ENCODE measurements at places on chromosomes 4 and X. TPM values are rescaled to one million over a fixed set of nuclear protein-coding genes. Genes with fewer than 3 reads are reported as not detected.

- peak overlapping the region; percentile 77 for H3K4me3 ChIP-seq
- peak overlapping the region; percentile 89 for H3K27ac ChIP-seq
- H3K27me3 ChIP-seq: no peaks in the 10 kb centered on the region
- peaks cover 23% of the 10 kb centered on the region for H3K4me1 ChIP-seq
- no peak for DNase-seq
Measured at GRCh38 chrX:23907111-23907497, 634 bp downstream of the APOO start.

SOWAHB gene
- total RNA-seq: not detected

DSPP gene
- total RNA-seq: not detected

DNA sequence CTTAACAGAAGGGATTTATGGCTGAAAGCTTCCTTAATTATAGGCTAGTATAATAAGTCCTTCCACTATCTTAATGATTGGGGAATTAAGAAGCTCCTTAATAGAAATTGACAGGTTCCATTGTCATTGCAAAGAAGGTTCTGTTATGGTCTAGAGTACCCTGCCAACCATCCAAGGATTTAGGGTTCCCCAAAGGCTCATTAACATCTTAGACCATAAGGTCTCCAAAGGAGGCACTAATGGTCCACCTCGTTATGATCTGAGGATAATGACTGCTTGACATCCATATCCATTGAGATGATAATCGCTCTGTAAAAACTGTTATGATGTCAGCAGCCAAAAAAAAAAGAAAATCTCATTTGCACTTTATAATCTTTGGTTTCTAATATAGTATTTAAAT is 441.6 kb downstream of the GBA3 start:
- no peak overlapping the region for H3K4me3 ChIP-seq
- H3K36me3 ChIP-seq: no peaks in the 10 kb centered on the region
- no peaks in the 10 kb centered on the region for H3K4me1 ChIP-seq

PPP2R2C gene
- total RNA-seq: not detected

GRCh38 chrX:29241809-29242208 is 654.6 kb downstream of the IL1RAPL1 start:
- no peaks in the 10 kb centered on the region for H3K4me1 ChIP-seq
- no peaks in the 10 kb centered on the region for H3K36me3 ChIP-seq

- no peak for DNase-seq
- H3K27me3 ChIP-seq: no peaks in the 10 kb centered on the region
- H3K4me3 ChIP-seq: no peak overlapping the region
Measured at GRCh38 chr4:73193155-73193554, 65.4 kb downstream of the ANKRD17 start.

GRCh38 chr4:110998320-110998719 is 375.4 kb upstream of the PITX2 start:
- no peaks in the 10 kb centered on the region for H3K36me3 ChIP-seq
- DNase-seq: no peak
- H3K4me3 ChIP-seq: no peak overlapping the region
- no peak overlapping the region for H3K27ac ChIP-seq
- no peaks in the 10 kb centered on the region for H3K27me3 ChIP-seq

- no peak overlapping the region for H3K4me3 ChIP-seq
- H3K27ac ChIP-seq: no peak overlapping the region
- H3K27me3 ChIP-seq: no peaks in the 10 kb centered on the region
- DNase-seq: peak; percentile 41
Measured at GRCh38 chr4:168076989-168077725, 15.2 kb upstream of the ANXA10 start.

- H3K27ac ChIP-seq: no peak overlapping the region
- peaks cover 2% of the 10 kb centered on the region for H3K4me1 ChIP-seq
- no peaks in the 10 kb centered on the region for H3K27me3 ChIP-seq
- no peaks in the 10 kb centered on the region for H3K36me3 ChIP-seq
- DNase-seq: no peak
- H3K4me3 ChIP-seq: no peak overlapping the region
Measured at GRCh38 chrX:134935276-134935675, 55.5 kb upstream of the SMIM10 start.

- DNase-seq: no peak
- no peaks in the 10 kb centered on the region for H3K36me3 ChIP-seq
- H3K27ac ChIP-seq: no peak overlapping the region
- no peak overlapping the region for H3K4me3 ChIP-seq
- no peaks in the 10 kb centered on the region for H3K27me3 ChIP-seq
- H3K4me1 ChIP-seq: no peaks in the 10 kb centered on the region
Measured at GRCh38 chrX:8604131-8604530, 127.8 kb downstream of the ANOS1 start.

DNA sequence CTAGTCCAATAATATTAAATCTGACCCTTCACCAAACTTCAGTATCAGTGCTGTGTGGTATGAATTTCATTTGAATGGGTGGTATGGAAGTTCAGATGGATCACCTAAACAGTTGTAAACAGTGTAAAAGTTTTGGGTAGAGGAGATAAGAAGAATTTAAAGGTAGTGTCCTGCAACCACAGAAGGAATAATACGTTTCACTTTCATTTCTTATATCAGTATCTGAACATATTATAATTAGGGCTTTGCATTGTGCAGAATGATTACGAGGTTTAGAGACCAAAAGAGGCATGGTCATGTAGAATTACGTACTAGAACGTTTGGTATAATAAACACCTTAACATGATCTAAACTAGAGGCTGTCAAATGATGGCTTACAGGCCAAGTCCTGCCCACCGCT is 116.1 kb downstream of the PDLIM5 start:
- no peak for DNase-seq
- H3K27ac ChIP-seq: no peak overlapping the region
- H3K27me3 ChIP-seq: no peaks in the 10 kb centered on the region
- no peaks in the 10 kb centered on the region for H3K36me3 ChIP-seq
- no peak overlapping the region for H3K4me3 ChIP-seq

GRCh38 chr4:155529272-155529671 is 137.4 kb upstream of the GUCY1A1 start:
- H3K36me3 ChIP-seq: no peaks in the 10 kb centered on the region
- DNase-seq: no peak
- H3K27ac ChIP-seq: no peak overlapping the region
- H3K4me3 ChIP-seq: no peak overlapping the region

TMEM33 gene
- total RNA-seq: 55.9 TPM

DNA sequence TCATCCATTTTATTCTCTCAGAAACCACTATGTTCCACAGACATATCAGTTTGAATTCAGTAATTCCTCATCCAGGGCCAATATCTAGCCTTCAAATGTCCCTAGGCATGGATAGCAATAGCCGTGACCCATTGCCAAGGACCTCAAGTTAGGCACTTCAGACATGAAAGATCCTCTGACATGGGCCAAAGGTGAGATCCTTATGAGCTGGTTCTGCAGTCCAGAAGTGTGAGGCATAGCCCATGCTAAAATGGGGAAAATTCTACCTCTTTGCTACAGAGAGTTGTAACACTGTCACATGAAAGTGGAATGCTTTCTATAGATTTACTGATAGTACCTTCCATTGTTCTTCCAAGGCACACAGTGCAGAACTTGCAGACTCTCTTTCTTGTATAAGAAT is 349.7 kb upstream of the GALNT7 start:
- H3K27ac ChIP-seq: no peak overlapping the region
- no peaks in the 10 kb centered on the region for H3K36me3 ChIP-seq
- DNase-seq: no peak
- no peak overlapping the region for H3K4me3 ChIP-seq
- no peaks in the 10 kb centered on the region for H3K4me1 ChIP-seq

DNA sequence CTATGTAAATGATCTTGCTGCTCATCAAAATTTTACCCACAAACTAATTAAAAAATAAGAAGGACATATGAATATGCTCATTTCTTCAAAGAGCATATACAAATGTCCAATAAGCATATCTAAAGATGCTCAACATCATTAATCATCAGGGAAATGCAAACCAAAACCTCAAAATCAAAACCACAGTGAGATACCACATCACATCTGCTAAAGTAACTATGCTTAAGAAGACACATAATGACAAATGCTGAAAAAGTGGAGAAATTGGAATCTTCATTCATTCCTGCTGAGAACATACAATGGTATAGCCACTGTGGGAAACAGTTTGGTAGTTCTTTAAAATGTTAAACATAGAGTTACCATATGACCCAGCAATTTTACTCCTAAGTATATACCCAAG is 81.9 kb downstream of the AFF2 start:
- no peaks in the 10 kb centered on the region for H3K4me1 ChIP-seq
- H3K27me3 ChIP-seq: no peaks in the 10 kb centered on the region
- H3K27ac ChIP-seq: no peak overlapping the region
- DNase-seq: no peak

GRCh38 chrX:104013606-104014005 is at the start of gene H2BW1:
H2BW1 (minus strand) TSS chrX:104013708; CDS start chrX:104013576, 132 bp downstream.
- H3K36me3 ChIP-seq: no peaks in the 10 kb centered on the region
- H3K27me3 ChIP-seq: peaks cover 3% of the 10 kb centered on the region
- no peaks in the 10 kb centered on the region for H3K4me1 ChIP-seq
- DNase-seq: no peak
- H3K27ac ChIP-seq: no peak within 1 kb of the TSS

DNA sequence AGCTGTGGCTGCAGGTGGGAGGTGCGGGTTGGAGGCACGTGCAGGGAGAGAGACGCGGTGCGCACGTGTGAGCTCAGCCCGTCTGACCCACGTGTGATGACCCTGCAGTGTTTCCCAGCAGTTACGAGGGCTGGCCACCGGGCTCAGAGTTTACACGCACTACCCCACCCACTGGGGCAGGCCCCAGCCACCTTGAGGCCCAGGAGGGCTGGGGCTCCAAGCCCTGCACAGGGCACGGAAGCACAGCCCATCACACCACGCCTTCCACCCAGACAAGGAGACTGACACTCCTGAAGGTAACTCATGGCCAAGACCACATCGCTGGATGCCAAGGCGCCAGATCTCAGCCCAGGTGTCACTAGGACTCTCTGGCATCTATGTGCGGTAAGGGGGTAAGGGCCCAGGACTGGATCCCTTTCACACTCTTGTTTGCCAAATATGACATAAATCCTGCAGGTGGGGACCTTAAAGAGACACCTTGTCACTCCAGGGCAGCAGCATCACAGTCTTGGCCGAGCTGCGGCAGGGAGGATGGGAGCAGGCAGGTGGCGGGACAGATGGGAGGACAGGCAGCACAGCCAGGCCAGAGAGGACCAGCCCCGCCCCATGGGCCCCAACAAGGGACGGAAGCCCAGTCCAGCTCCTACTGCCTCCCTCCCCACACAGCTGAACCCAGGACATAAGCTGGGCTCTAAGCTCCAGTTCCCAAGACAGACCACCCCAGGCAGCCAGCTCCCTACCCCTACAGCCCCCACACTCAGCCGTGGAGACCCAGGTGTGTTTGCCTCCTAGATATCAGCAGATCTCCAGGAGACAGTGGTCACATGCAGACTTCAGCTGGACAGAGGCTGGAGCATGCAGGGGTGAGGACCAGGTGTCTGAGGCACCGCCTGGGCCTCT is 56.8 kb downstream of the ZFYVE28 start:
- H3K4me3 ChIP-seq: no peak overlapping the region
- no peak for DNase-seq
- no peak overlapping the region for H3K27ac ChIP-seq
- H3K36me3 ChIP-seq: no peaks in the 10 kb centered on the region
- peaks cover 6% of the 10 kb centered on the region for H3K4me1 ChIP-seq

ZMAT1 gene
- total RNA-seq: 3.0 TPM

DNA sequence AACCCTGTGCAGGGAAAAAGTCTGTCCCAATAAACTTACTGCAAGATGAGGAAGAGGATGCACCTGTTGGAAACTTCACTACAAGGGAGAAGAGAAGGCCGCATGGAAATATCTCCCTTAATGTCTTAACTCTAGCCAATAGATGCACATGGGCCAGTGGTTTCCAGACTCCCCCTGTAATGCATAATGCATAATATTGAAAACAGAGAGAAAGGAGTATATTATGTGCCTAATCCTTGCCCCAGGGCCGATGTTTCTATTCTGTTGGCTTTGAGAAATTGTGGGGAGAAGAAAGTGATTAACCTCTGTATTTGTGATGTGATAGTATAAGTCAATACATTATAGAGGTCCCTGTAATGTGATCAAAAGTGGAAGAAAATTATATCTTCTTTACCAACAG is 37.2 kb downstream of the INTS12 start:
- no peak overlapping the region for H3K27ac ChIP-seq
- H3K27me3 ChIP-seq: peaks cover 11% of the 10 kb centered on the region
- no peak overlapping the region for H3K4me3 ChIP-seq
- DNase-seq: no peak

POF1B gene
- total RNA-seq: 0.35 TPM

GRCh38 chr4:173269280-173269679 is 64.9 kb downstream of the HMGB2 start:
- no peaks in the 10 kb centered on the region for H3K27me3 ChIP-seq
- H3K4me3 ChIP-seq: no peak overlapping the region
- no peaks in the 10 kb centered on the region for H3K36me3 ChIP-seq
- H3K4me1 ChIP-seq: peaks cover 7% of the 10 kb centered on the region

ADGRA3 gene
- total RNA-seq: 0.18 TPM

HEPH gene
- not detected for total RNA-seq
